Stimulated activated CD8-positive, alpha-beta memory T cell treated with anti-CD3 and anti-CD28 coated beads, Interleukin-4, amount 100 ng/mL, for 4 hours (primary cell): ENCODE measurements at places on chromosomes 2 and 18.

- no peak for DNase-seq
Measured at GRCh38 chr2:187390891-187391290, 57.2 kb downstream of the CALCRL start.

DNA sequence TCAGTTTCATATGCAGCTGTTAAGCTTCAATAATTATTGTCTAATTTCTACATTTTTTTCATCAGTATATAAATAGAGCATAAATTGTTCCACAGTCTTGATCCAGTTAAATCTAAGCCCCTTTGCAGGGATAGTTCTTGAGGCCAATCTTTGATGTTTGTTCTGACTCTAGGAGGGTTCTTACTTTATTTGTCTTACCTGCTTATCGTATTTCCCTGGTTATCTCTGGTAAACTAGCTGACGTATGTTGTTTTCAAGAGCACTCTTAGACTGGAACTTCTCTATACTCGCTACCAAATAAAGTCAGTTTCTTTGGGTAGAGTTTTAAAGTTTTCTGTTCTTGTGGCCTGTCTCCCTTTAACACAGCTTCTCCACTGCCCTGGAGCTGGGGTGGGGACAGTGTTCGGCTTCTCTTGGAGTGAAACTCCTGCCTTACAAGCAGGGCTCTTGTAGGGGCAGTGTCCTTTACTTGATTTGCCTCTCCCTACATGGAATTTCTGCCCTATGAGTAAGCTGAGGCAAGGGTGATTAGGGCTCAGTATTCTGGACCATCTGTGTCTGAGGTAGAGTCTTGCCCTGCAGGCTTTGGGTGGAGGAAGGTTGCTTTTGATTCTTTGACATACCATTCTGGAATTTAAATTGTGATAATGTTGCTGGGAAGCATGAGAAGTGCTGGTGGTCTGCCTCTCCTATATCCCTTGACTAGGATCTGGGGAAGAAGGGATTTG is 90.3 kb downstream of the PTPN4 start:
- DNase-seq: no peak

- no peak for DNase-seq
Measured at GRCh38 chr2:171702781-171703556, 15.7 kb downstream of the DYNC1I2 start.

DNA sequence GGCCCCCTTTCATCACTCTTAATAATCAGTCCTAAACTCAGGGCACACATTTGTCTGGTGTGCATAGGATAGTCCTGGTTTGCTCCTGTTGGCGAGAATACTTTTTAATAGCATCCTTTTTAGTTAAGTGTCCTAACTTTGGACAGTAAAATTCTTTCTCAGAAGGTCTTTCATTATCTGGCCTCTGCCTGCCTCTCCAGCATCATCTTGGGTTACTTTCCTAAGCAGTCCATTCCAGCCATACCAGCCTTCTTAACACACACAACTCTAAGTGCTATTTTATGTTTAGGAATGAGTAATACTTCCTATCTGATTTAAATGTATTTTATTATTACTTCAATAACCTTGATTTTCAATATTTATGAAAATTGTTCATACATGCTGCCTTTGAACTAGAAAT is 151.0 kb downstream of the ACOXL start:
- DNase-seq: no peak

GRCh38 chr2:109304242-109304641 is 175.2 kb downstream of the SH3RF3 start:
- no peak for DNase-seq

DNA sequence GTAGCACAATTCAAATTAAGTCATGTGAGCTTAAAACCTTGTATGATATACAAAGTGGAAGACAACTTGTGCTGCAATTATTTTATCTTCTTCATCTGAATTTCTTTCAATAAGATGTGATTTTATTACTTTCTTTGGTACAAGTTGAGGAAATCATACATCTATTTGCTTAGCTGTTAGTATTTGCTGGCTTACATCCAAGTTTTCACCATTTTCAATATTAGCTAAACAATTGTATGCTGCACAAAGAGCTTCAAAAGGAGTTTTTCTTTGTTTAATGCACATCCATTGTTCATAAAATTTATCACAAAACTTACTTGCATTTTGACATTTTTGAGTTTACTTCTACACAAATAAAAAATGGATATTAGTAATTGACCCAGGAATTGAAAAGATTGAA is 40.9 kb downstream of the SCN9A start:
- no peak for DNase-seq

GRCh38 chr18:27717816-27718215 is 459.1 kb downstream of the CDH2 start:
- no peak for DNase-seq

- no peak for DNase-seq
Measured at GRCh38 chr2:105573910-105574655, 170.6 kb upstream of the NCK2 start.

DNA sequence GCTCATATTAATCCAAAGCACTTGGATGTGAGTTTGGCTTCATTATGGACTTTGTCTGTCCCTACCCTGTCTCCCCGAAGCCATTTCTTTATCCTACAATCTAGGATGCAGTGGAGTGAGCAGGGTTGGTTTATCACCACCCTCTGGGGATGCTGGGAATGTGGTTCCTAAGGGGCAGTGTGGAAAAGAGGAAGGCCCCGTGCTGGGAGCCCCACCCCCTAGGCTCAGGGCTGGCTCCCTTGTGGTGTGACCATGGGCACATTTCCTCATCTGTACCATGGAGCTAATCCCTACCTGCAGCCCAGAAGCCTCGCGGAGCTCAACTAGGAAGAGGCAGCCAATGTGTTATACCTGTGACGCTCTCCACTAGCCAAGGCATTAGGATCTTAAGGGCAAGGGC is 92.5 kb downstream of the TGOLN2 start:
- no peak for DNase-seq

DNA sequence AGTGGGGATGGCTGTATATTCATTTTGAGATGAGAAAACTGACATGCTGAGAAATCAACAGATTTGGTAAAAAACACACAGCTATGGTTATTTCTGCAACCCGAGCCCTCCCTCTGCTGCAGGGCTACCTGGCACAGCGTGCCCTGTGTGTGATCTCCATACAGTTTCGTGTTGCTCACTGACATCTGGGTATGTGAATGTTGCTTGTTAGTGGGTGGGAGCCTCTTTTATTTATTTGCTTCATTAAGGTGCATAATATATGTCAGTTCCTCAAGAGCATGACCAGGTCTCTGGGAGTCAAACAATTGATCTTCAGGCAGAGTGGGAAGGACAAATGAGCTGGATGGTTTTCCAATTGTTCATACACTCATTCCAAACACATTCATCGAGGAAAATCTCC is 139.1 kb upstream of the FHL2 start:
- no peak for DNase-seq

GRCh38 chr2:10246831-10247230 is 55.9 kb upstream of the HPCAL1 start:
- no peak for DNase-seq

- no peak for DNase-seq
Measured at GRCh38 chr2:79876430-79876829, 363.6 kb downstream of the CTNNA2 start.

GRCh38 chr18:74064510-74064909 is 83.1 kb downstream of the FBXO15 start:
- DNase-seq: no peak

DNA sequence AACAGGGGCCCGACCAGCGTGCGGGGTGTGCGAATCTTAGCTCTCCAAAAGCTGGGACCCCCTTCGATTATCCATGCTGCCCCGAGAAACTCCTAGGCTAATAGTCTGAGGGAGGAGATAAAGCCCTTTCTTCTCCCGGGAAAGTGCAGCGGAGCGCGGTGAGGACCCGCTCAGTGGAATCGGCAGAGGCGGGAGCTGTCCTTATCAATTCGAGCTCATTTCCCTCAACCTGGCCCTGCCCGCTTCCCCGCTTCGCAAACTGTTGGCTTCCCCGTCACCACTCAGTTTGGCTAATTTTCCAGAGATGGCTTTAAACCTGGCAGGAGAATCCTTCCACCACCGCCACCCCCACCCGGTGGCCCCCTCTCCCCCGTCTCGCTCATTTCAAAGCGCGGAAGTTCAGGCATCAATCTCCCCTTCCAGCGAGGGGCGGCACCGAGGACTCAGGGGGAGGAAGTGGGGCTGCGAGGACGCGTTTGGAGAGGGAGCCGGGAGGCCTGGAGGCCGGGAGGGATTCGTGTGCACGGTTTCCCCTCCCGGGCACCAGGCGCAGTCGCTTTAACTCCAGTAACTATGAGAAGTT is 1.6 kb downstream of the KLHL14 start:
- no peak for DNase-seq

DNA sequence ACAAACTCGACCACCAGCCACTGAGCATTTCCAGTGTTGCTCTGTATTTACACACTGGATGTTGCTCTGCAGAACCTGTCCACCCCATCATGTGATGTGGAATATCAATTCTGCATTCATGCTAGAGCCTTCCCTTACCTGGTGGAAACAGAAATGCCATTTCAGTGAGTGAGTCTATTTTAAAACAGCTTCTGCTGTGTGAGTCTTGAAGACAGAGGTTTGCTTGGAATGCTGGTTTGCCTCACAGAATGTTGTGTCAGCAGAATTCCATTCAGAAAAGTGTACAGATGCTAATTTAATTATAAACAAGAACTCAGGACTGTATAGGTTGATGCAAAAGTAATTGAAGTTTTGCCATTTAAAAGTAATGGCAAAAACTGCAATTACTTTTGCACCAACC is 118.3 kb downstream of the MAP3K20 start:
- DNase-seq: no peak

DNA sequence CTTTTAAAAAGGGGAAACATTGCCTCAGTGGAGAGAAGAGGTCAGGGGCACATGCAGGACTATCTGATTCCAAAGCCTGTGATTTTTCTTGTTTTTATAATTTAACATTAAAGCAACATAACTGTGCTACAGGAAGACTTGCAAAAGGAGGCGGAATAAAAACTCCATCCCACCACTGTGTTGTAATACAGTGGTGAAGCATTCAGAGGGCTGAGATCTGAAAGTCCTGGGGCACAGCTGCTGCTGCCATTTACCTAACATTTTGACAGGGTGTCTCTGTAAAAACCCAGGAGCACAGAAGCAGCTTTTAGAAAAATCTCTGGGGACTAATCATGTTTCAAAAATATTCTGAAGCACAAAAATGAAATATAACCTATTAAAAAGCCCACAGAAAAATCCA is 97.6 kb downstream of the GRB14 start:
- no peak for DNase-seq

- no peak for DNase-seq
Measured at GRCh38 chr2:112714836-112715631, 5.8 kb upstream of the NT5DC4 start.

DNA sequence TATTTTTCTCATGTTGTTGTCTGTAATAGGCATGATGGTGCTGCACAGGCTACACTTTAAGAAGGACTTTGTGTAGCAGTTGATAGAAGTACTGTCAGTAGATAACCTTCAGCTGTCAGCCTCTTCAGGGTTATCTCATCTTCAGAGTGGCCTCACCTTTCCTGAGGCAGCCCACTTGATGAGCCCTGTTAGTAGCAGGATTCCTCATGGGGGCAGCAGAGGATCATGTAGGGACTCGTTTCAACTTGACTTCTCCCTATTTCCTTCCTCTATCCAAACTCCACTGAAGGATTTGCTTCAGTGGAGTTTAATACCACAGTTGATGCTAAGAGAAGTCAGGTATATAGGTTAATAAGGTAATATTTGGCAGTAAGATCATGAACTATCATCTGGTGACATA is 530.3 kb upstream of the FSIP2 start:
- no peak for DNase-seq

DNA sequence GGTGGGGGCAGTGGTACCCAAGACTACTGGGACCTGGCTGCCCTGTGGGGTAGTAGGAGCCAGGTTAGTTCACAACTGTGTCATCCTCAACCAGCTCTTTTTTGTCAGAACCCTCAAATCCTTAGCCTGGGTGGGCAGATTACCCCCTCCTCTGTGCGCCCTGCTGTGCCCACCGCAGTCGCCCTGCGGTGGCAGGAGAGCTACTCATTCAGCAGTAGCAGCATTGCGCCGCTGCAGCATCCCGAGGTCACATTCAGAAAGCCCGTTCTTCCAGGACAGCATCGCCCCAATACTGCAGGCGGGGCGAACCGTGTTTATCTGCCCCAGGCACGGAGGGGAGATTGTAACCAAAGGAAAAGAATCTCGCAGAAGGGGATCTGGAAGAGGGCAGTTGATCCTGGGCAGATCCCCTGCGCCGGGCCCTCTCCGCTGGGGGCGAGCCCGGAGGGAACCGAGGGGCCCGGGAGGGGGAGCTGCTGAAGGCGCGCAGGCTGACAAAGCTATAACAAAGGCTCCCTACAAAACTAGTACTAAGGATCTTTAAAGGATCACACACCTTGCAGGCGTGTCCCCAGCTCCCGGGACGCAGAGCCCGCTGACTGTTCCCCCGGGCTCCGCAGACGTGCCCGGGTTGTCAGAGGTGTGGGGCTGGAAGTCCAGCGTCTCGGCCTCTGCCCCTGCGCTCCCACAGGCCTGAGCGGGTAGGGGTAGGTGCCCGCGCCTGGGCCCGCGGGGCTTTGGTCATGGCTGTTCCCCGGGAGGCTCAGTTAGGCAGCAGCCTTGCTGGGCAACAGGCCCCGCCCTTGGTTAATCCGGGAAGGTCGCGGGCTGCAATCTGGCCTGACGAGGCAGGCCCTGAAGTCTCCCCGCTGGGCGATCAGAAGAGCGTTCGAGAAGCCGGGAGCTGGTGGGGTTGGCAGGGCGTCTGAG is 13.2 kb downstream of the POU3F3 start:
- DNase-seq: no peak

GRCh38 chr2:168603439-168603961 is 147.4 kb downstream of the CERS6 start:
- DNase-seq: no peak

- DNase-seq: no peak
Measured at GRCh38 chr2:31894656-31895055, 116.2 kb downstream of the MEMO1 start.

GRCh38 chr2:152455738-152456137 is 120.8 kb downstream of the FMNL2 start:
- no peak for DNase-seq

GRCh38 chr2:217838409-217838831 is 164.4 kb downstream of the TNS1 start:
- no peak for DNase-seq

- DNase-seq: no peak
Measured at GRCh38 chr2:240922245-240922981, 16.3 kb downstream of the CROCC2 start.

DNA sequence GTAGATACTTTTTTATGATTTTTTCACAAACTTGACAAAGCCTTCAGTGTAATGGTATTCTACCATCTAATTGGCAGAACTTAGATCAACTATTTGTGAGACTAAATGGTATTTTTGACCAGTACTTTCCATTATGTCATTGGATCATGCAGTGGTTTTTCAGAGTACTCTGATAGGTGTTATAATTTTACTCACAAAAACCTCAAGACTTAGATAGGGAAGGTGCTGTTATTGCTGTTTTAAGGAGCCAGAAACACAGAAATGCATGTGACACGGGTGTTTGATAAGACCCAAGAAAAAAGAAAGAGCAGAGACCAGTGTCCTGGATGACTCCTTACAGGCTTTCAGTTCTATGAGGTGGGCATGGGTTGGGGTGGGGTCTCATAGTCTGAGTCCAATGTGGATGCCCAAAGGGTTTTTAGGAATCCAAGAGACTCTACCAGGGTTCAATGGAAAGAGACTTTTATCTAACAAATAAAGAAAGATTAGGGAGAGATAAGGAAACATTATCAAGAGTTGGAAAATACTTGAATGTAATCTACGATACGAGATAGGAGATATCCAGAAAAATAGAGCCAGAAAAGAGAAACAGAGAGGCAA is 31.3 kb downstream of the SP140 start:
- DNase-seq: no peak

- no peak for DNase-seq
Measured at GRCh38 chr18:53268455-53268854, 928.5 kb downstream of the DCC start.
